Cardiac fibroblast (primary cell): ENCODE measurements at places on chromosomes 4 and X.

- DNase-seq = no peak
Observed at GRCh38 chr4:3666263-3666662, 99.9 kb upstream of the ADRA2C start.

DNA sequence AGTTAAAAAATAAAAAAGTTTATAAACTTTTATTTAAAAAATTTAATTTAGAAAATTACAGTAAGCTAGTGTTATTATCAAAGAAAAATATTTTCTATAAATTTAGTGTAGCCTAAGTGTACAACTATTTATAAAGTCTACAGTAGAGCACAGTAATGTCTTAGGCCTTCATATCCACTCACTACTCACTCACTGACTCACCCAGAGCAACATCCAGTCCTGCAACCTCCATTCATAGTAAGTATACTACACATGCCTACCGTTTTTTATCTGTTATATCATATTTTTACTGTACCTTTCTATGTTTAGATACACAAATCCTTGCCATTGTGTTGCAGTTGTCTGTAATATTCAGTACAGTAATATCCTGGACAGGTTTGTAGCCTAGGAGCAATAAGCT is 129.0 kb upstream of the FAM47B start:
- DNase-seq = peak; percentile 53

DNA sequence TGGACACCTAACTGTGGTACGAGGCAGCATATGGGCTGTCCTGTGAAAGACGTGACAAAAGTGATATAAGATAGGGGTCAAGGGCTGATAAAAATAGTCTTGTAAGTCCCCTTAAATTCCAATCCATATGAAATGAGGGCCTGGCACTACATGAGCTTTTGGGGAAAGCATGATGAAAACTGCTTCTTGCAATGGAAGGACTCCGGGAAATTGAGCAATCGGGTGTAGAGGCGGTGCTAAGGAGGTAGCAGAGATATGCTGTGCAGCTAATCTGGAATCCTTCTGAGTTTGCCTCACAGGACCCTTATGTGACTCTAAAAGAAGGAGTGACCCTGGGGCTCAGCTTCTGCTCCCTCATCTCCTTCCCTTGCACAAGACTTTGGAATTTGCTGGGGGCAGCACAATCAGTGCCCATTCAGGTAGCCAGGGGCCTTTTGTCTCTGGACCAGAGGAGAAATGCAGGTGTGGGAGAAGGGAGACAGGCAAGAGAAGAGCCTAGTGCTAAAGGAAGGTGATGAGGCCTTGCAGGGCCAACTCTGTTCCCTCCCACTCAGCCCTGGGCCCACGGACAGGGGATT is 12.8 kb downstream of the CLDN2 start:
- peak; percentile 45 for DNase-seq

- DNase-seq = no peak
Observed at GRCh38 chr4:6957994-6958393, 48.4 kb downstream of the TBC1D14 start.

- DNase-seq = no peak
Observed at GRCh38 chr4:87224141-87224923, 3.9 kb upstream of the KLHL8 start.

DNA sequence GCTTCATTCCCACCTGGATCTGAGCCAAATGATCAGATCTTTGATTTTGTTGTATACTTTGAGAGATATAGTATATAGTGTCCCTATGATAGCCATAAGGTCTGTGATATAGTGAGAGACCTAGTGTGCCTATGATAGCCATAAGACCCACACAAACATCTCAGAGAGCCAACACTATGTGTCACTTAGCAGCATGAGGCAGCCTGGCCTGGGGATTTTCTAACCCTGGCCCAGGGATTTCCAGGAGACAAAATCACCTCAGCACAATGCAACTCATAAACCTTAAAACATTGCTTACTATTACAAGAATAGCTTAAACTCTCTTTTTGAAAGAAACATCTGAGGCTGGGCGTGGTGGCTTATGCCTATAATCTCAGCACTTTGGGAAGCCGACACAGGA is 23.2 kb upstream of the COL25A1 start:
- DNase-seq = no peak

- DNase-seq = no peak
Observed at GRCh38 chr4:42492962-42493361, 95.7 kb downstream of the SHISA3 start.

GRCh38 chrX:10979956-10980355 is 131.2 kb upstream of the HCCS start:
- no peak for DNase-seq

DNA sequence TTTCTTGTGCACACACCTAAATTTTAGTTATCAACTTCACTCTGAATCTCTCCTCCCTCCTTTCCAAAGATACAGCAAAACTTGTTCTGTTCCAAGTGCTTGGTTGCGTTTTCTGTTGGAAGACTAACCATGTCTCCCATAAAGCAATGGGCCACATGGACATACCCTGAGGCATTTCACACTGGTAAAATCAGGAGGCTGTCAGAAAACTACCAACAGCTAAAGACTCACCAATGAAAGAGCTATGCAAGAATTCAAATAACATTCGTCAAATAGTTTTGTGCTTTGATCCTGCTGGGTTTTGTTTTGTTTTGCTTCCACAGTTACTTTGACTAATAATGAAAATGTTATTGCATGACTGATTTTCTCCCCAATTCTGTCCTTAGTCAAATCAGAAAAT is 46.0 kb downstream of the PHEX start:
- no peak for DNase-seq

DNA sequence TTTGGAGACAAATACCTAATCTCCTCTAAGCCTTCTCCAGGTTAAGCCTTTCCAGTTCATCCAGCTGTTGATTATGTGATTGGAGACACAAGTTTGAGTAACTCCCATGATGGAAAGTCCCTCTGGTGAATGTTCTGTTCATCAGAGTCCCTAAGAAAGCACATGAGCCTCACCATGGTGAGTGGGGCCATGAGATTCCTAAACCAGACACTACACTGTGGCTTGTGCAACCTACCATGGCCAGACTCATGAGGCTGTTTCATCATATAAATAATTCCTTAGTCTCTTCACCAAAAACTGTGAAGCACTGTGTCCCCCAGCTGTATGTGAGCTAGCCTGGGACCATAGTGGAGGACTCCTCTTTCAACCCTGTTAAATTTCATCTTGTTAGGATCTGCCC is 14.4 kb downstream of the PKD2 start:
- DNase-seq = peak; percentile 49

DNA sequence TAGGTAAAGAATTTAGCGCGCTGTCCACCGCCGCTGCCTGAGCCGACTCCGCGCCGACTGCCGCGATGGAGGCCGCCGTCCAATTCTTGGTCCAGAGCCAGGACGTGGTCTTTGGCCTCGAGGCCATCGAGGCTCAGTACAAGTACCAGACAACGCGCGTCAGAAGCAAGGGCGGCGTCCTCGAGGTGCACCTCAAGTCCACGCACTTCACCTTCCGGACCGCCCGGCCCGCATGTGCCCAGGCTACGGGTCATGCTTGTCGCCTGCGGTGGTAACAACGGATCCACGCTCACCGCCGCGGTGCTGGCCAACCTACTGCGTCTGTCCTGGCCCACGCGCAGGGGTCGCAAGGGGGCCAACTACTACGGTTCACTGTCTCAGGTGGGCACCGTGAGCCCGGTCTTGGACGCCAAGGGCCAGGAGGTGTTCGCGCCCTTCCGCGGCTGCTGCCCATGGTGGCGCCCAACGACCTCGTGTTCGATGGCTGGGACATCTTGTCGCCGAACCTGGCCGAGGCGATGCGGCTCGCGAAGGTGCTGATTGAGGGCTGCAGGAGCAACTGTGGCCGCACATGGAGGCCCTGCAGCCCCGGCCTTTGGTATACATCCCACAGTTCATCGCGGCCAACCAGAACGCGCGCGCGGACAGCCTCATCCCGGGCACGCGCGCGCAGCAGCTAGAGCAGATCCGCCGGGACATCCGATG is 128.0 kb downstream of the ANAPC4 start:
- no peak for DNase-seq

DNA sequence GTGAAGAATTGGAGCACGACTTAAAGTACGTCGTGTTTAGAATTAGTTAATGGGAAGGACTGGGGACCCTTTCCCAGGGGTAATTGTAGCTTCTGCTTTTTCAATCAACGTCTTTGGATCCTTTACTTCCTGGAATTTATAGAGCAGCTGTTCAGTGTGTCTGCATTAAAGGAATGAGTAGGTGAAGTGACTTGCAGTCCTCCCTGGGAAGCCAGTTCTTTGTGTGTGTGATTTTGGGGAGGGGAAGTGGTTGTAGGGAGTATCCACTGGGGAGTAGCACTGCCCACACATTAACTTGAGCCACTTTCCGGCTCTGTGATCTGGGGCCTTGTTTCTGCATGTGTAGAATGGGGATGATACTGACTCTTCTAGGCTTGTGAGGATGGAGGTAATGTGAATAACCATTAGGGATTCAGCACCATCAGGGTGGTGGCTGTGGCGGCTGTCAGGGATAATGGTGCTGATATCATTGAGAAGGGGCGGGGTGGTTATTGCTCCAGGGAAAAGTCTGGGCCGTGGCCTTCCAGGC is 54.7 kb downstream of the TMEM131L start:
- no peak for DNase-seq

DNA sequence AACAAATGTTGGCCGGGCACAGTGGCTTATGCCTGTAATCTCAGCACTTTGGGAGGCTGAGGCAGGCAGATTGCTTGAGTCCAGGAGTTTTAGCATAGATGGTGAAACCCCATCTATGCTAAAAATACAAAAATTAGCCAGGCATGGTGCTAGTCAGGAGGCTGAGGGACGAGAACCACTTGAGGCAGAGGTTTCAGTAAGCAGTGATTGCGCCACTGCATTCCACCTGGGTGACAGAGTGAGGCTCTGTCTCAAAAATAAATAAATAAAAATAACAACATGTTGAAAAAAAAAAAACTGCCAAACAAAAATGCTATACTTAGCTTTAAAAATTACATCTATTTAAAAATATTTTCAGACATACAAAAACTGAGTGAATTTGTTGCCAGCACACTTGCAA is 374.2 kb upstream of the SMIM31 start:
- DNase-seq = no peak

- no peak for DNase-seq
Observed at GRCh38 chrX:44899946-44900345, 27.0 kb downstream of the KDM6A start.

- DNase-seq = peak; percentile 76
Observed at GRCh38 chr4:145098675-145099037, 545 bp downstream of the ABCE1 start.

GRCh38 chr4:4651811-4652755 is 110.2 kb upstream of the STX18 start:
- DNase-seq = no peak

DNA sequence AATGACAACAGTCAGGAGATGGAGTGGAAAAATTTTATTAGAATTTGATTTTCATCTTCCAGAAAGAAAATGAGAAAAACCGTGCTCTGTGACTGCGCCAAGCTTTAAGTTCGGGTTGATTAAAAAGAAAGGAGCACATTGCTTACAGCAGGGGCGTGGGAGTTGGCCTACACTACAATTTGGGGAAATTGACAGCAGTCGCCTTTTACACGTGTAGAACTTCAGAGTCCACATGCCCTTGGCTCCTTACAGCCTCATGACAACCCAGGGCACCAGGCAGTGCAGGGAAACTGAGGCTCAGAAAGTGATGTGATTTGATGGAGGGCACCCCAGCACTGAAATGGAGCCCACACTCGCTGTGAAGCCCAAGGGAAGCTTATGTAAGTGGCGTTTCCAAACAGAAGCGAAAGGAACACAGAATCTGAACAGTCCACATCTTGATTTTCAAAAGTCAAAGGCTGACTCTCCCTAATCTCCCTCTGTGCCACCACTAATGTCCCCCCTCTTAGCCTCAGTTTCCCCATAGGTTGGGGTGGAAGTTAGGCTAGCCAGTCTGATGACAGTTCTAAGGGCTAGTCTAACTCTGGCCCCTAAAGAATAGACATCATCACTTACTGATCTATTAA is 5.5 kb downstream of the PPP2R2C start:
- DNase-seq = no peak

- no peak for DNase-seq
Observed at GRCh38 chr4:153275380-153276276, 68.9 kb upstream of the MND1 start.

- DNase-seq = peak; percentile 73
Observed at GRCh38 chr4:39614487-39615162, 24.0 kb downstream of the SMIM14 start.

GRCh38 chrX:8728932-8729535 is 2.9 kb downstream of the ANOS1 start:
- no peak for DNase-seq

DNA sequence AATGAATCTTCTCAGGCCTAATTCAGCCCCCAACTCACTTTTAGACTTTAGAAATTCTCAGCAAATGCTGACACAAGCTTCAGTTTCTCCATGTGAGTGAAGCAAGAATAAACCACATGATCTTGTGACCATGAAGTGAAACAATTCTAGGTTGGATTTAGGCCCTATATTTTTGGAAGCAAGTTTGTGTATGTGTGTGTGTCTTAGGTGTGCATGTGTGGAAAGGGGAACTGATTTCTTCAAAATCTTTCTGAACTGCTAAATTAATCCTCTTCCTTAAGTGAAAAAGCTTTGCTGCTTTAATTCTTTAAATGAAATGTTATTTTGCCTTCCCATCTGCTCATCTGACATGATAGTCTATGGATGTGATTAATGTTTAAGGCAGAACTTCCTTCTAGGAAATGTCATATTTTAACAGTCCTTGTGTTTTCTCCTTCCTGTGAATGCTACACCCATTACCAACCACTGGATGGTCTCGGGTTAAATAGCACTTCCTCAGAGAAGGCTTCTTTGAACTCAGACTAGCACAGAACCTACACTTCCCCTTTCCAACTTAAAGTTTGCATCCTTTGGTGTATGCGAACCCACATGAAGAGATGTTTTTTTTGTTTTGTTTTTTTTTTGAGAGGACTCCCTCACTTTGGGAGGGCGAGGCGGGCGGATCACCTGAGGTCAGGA is 1.2 kb upstream of the TMEM144 start:
- no peak for DNase-seq

GRCh38 chrX:148552775-148553174 is 52.4 kb downstream of the AFF2 start:
- DNase-seq = no peak

DNA sequence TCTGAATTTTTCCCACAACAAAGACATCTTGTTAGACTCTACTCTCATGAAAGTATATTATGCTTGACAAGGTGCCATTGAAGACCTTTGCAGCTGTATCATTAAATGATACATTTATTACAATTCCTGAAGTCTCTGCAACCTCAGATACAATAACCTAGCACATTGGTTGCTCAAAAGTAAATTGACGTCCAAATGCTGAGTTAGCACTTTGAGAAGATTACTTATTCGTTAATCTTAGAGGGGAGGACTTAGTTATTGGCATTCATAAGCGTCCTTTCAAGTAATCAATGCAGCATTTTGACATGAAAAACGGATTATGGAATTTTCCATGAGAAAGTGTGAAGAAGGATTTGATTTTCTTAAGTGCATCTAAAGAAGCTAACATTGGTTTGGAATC is 151.6 kb downstream of the ARSF start:
- DNase-seq = no peak

DNA sequence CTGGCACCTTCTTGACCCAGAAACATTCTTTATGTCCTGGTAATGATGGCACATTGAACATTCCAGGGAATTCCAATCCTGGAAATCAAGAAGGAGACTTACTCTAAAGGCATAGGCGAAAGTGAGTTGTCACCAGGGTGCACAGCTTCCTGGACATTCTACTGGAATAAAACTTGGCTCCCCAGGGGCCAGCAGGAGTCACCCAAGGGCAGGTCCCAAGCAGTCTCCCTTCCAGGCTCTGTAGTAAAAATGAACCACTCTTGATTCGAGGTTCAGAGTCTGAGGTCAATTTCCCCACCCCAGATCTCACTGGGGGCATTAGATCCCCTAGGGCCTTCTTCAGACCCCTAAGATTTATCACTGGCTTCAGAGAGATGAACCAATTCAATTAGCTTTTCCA is 338.7 kb upstream of the GATB start:
- no peak for DNase-seq

GRCh38 chr4:71029504-71029903 is 36.1 kb downstream of the DCK start:
- DNase-seq = no peak
